Stimulated activated CD4-positive, alpha-beta T cell treated with anti-CD3 and anti-CD28 coated beads, Interleukin-4, amount 100 ng/mL, for 24 hours (primary cell): ENCODE measurements at places on chromosomes 11 and 22.

GRCh38 chr11:99279266-99279665 is 258.5 kb downstream of the CNTN5 start:
- DNase-seq: no peak

DNA sequence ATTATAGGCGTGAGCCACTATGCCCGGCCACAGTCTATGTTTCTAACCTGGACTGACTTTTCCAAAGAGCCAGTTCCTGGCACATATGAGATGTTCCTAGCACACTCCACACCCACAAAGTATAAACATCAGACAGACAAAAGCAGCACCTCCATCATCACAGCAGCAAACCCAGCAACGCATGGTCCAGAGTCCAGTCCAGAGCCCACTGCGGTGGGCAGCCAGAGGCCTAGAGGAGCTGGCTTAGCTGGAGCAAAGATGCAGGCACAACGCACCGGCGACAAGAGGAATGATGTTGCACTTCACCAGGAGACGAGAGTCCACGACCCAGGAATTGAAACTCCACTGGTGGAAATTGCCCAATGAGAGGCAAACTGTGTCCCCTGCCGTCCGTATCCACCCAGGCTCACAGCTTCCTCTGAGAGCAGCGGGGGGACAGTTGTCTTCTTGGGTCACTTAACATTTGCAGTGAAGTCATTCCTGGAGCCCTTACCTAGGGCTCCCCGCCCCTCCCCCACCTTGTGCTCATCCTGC is 36.6 kb downstream of the RPS6KA4 start:
- DNase-seq: no peak

GRCh38 chr11:19393941-19394340 is 153.2 kb upstream of the E2F8 start:
- DNase-seq: no peak

- no peak for DNase-seq
Observed at GRCh38 chr11:131579932-131580387, 209.5 kb downstream of the NTM start.

DNA sequence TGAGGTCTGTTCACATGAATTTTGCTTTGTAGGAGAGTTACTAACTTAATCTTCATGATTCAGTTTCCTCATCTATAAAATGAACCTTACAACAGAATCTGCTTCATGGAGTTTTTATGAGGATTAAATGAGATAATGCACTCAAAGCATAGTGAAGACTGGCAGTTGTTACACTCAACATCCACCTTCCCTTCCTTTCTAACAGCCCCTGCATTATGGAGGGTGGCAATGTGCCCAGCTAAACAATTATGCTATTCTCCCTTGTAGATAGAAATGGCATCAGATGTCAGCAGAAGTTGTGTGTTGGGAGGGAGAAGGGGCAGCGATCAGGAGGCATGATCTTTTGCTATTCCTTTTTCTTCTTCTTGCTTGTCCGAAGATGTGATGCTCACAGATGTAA is 6.5 kb downstream of the POU2AF1 start:
- DNase-seq: no peak

- no peak for DNase-seq
Observed at GRCh38 chr11:12794576-12795230, 120.5 kb downstream of the TEAD1 start.

DNA sequence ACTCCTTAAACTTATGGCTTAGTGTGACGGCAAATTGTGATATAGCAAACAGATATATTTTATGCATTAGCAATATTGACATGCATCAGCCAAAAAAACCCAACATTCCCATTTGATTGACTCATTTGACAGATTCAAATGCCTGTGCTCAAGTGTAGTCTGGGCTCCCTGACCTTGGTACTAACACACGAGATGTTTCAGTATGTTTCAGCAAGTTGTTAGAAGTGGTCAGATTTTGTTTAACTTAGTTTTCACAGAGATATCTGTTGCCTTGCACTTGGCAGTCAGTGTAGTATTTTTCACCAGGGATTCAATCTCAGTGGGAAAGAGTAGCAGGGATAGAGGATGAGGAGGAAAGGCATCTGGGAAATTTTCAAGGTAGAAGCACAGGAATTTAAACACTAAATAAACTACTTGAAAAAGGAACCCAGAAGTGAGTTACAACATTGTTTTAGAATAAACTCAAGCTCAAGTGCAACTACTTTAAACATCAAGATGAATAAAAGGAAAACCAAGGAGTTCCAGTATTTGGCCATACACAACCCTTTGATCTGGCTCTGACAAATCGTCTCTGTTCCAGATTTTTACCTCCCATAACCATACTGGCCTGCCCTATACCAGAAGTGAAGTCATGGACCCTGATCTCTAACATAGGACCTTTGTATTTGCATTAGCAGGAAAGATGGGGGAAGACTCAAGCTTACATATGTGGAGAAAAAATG is 56.5 kb upstream of the BLID start:
- no peak for DNase-seq

DNA sequence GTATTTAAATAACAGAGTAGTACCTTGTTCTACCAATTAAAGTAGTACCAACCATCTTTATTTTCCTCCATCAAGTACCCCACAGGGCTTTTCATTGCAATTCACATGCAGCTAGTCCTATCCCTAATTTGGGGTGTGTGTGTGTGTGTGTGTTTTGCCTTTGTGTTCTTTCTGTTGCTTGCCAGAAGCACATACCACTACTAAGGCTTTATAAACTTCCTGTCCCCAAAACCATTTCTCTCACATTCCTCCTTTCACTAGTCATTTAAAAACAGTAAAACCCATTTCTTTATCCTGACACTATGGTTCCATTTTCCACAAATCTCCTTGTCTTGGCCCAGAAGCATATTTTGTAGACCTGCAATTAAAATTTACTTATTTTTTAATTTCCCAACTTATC is 54.6 kb downstream of the SLC36A4 start:
- DNase-seq: no peak

- no peak for DNase-seq
Observed at GRCh38 chr11:110196241-110196754, 100.1 kb downstream of the RDX start.

DNA sequence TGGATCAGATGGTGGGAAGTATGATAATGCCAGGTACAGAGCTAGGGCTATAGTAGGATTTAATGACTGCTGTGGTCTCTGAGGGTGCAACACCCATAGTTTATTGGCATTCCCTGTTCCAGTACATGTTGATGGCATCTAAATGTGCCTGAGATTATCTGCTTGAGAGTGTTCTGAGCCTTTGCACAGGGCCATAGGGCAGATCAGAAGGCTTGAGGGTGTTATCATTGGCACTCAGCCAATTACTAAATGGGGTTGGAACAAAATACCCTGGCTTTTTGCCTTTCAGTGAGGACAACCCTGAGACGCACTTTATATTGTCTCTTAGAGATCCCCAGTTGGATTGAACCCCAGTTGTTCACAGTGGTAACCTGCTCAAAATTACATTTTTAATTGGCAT is 6.7 kb downstream of the SLC5A12 start:
- DNase-seq: no peak

GRCh38 chr22:25070956-25071355 is 118.4 kb downstream of the KIAA1671 start:
- no peak for DNase-seq

- DNase-seq: no peak
Observed at GRCh38 chr11:41245704-41246398, 213.6 kb downstream of the LRRC4C start.

- DNase-seq: no peak
Observed at GRCh38 chr22:19809741-19810140, 44.9 kb downstream of the GNB1L start.
